ENCODE measurements at places on chromosomes 7 and 10.

DNA sequence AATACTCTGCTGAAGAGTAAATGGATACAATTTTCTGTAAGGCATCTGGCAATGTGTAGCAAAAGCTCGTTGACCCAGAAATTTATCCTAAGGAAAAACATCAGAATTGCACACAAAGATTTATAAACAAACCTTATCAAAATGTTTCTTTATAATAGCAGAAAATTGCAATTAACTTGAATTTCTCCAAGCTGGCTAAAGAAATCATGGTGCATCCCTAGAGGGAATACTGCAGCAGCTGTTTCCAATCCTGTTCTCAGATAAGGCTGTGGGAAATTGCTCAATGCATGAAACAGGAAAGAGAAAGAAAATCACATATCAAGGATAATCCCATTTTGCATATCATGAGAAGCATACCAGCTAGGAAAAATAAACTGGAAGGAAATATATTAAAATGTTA lies 18.7 kb downstream of the TACR2 start:
- no peak for DNase-seq

DNA sequence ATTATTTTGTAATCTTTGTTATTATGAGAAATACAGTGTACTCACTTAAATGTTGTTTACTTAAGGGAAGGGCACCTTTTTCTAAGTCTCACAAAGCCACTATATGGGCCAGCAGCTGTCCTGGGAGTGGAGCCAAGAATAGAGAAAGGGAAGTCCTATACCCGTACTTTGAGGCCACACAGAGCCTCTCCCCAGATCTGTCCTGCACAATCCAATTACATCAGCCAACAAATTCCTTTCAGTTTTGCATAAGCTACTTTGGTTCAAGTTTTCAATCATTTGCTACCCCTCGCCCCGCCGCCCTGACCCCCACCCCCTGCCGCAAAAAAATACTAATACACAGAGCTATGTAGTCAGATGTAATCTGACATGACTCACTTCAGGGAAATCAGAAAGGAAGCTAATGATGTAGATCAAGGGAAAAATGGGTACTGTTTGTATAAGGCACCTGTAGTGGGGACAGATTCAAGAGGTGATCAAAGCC lies 297.4 kb upstream of the NEBL start:
- peak; percentile 96 for DNase-seq

- no peak for DNase-seq
Observed at GRCh38 chr7:38524786-38525185, 106.4 kb downstream of the AMPH start.

DNA sequence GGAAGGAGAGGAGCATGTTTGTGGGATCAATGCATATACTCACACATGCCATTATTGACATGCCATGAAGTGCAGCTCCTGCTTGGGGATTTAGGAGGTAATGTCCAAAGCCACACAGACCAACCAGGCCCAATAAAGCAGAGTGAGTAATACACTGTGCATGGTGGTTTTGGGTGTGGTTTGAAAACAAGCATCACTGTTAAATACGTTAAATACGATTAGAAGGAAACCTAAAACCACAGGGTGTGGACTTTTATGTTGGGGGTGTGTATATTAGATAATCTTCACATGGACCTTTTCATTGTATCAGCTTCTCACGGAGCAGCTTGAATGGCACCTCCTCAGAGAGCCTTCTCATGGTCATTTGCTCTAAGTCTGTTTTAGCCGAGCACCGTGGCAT lies 10.4 kb upstream of the EIF3A start:
- peak; percentile 98 for DNase-seq

- no peak for DNase-seq
Observed at GRCh38 chr7:14902589-14903067, at the start of gene DGKB. TSS of gene DGKB (minus strand) at chr7:14902751.

DNA sequence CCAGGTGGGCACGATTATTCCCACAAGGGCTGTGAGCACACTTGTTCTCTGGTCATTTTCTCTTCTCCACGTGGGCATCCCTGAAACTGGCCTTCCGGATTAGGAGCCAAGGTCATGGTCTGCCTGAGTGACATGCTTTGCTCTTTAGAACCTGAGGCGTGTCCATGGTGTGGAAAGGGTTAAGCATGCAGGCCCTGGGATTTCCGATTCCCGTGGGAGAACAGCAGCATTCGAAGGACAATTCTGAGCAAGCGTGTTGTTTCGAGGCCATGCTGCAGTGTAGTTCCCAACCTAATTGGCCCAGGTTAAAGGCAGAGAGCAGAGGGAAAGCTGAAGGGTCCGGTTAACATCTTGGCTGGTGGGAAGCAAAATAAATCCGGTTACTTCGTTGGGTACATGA lies 245.9 kb downstream of the SKAP2 start:
- DNase-seq = no peak

- DNase-seq = no peak
Observed at GRCh38 chr7:112596260-112596659, 115.5 kb downstream of the LSMEM1 start.

- DNase-seq = no peak
Observed at GRCh38 chr7:32143301-32143700, 73.1 kb upstream of the PDE1C start.

DNA sequence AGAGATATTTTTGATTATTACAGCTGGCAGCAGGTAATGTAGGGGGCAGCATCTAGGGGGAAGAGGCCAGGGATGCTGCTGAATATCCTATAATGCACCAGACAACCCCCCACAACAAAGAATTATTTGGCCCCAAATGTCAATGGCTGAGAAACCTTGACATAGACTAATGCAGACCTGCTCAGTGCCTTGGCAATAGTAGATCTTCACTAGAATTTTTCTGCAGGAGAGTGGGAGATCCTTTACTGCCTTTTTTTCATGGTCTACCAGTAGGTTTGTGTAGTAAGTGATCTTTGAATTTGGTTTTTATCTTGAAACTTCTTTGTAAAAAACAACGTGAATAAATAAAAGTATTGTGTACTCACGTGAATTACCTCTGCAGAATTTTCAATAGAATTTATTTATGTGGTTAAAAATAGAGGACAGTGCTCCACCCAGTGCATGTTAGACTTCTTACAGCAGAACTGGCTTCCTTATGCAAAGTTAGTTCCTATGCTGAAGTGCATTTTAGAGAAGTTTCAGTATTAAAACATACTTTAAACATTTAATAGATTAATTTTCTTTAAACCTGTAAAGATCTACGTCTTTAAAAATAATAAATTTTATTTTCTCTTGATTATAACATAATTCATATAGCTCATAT lies 199.6 kb upstream of the HDAC9 start:
- no peak for DNase-seq

DNA sequence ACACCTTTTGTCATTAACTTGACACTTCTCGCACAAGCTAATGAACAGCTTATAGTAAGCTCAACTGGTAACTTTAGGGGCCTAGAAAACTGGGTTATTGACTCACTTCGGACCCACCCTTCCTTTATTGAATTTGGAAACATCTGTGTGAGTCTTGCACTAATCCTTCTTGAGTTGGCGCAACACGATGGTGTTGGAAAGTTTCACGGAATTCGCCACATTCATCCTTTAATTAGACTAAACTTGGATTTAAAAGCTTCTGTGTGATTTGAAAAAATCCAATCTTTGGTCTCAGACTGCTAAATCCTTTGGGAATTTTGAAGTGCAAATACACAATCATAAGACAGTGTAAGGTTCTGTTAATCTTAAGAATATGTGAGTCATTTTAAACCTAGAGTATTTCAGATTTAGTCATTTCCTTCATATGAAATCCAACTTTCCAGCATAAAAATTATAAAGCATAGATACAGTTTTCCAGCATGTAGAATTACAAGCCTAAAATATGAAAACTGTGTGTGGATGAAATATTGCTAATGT lies 15.1 kb downstream of the FZD8 start:
- no peak for DNase-seq

GRCh38 chr7:44094883-44095592 lies 9.1 kb upstream of the AEBP1 start:
- DNase-seq = no peak

DNA sequence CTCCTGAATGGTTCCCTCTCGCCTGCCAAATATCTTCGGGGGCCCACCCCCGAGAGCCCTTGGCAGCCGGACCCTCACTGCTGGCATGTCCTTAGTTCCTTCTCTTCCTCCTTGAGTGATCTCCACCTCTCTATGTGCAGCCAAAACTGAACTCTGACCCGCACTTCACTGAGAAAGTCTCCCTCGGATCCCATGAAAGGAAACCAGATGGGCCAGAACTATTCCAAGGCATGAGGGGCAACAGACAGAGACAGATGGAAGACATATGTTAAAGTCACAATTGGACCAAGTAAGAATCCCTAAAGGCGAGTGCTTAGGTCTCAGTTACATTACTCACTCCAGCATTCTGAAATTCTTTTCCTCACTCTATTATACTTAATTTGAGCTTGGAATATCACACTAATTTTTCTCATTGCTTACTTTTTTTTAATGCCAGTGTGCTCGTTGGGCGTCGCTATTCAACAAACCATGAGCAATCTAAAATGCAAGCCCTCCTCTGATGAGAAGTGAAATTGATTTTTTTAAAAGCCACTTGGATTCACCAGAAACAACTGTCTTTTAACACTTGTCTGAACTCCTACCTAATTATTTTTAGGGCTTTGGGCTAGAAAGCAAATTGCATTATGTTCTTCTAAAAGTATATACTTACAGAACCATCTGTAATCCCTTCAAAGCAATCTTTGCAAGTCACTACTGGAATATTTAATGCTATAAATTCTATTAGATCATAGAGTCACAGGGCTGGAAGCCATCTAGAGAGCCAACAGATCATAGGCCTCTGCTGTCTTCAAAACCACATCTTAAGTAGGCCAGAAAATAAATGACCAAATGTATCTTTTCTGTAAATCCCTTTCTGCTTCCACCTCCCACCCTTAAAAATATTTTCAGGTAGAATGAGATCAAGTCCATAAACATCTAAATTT lies 43.3 kb upstream of the EZH2 start:
- no peak for DNase-seq

DNA sequence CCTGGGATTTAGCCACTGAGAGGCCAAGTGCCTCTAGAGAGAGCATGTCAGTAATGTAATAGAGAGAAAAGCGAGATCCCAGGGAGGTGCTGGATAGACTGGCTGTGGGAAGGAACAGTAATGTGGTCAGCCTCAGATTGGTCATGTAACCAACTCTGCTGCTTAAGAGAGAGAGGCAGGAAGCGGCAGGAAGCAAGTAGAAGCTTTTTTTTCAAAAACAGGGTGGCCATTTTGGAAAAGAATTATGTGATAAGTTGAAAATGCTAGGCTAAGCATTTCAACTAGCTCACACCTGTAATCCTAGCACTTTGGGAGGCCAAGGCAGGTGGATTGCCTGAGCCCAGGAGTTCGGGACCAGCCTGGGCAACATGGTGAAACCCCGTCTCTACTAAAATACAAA lies 3.7 kb upstream of the PCOLCE start:
- DNase-seq = peak; percentile 46

DNA sequence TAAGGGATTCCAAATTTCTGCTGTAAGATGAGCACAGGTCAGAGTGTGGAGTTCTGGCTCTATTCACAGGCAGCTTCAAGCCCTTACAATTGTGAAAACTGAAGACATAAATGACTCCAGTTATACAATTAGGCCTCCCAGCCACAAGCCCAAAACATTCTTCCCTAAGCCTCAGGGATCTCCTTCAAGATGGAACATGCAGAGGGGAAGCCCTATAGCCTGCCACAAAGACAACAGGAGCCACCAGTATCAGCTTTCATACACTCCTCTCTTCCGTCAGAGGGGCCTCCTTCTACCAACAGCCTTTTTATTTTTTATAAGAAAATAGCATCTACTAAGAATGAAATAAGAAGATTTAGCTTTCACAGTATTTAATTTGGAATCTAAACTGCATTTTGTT lies 46.5 kb downstream of the DLD start:
- no peak for DNase-seq

DNA sequence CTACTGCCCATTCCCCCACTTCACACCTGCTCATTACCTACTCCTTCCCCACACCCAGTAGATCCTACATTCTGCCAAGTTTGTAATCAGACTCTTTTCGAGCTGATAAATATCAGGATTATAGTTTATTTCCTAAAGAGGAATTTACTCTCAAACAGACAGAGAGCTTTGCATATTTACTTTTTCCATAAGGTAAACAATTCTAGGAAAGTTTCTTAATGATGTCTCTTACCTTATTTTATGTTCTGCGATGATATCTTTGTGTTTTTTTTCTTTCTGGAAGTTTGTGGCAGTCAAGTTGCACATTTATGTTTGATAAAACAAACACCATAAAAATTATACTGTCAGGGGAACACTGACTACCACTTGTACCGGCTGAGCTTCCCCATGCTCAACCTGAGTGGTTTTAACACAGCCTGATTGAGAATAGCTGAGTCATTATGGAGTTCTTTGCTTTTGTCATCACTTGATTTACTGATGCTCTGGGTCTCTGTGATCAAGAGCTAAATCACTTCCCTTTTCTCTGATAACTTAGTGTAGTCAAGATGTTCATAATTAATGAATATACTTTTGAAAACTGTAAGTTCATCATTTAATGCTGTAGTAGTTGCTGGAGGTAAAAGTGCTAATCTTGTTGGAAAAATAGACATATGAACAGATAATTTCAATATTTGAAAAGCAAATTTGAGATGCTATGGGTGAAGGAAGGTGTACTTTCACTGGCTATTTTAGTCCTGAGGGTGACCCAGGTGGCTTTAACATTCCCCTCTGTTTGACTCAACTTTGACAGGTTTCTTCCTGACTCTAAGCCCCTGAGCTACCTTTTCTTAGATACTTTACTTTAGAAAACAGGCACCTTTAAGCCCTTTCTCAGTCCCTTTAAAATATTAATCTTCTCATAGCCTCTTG lies 1034.5 kb upstream of the LRRTM3 start:
- DNase-seq = no peak

DNA sequence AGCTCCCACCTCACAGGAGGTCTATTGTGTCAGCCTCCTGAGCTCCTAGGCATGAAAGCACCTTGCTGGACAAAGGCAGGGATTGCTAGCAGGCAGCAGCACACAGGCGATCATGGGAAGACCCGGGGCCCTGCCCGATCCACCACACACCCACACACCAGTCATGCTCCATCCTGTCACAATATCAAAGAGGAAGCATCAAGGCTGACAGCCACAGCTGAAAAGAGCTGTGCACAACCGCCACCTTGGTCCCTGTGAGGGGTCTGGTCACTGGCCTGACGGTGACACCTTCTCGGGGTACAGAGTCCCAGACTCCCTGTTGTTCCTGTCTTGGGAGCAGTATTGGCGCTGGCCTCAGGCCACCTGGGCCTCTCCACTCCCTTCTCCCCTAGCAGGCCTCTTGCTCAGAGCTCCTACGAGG lies 89.7 kb upstream of the RET start:
- no peak for DNase-seq

Measured in SW480 (cell line).